CD4-positive, alpha-beta T cell treated with Interleukin-17A for 4 hours (primary cell): ENCODE measurements at places on chromosomes 5 and 9.

GRCh38 chr5:157913575-157913974 is 54.6 kb upstream of the CLINT1 start:
- DNase-seq: no peak

- DNase-seq: no peak
These were observed 128.2 kb upstream of the GAS1 start for GRCh38 chr9:87075537-87075936.

GRCh38 chr9:72948575-72949243 is 4.1 kb downstream of the ALDH1A1 start:
- no peak for DNase-seq

- peak; percentile 12 for DNase-seq
These were observed 4.3 kb upstream of the CLPTM1L start for GRCh38 chr5:1349246-1349645.

DNA sequence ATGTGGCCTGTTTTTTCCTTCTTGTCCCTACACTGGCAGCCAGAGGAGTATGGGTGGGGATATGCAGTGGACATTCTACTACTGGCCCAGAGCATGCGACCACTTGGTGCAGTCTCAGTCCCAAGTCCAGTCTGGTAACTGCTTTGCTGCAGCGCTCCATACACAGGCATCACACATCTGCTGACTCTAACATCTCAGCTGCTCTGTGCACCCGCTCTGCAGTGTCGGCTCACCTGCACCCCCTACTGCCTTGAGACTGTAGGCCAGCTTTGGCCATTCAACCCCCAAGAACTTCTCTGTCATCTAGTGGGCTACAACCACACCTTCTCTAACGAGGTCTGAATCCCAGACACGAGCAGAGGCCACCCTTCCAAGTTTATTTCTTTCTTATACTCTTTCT is 46.4 kb upstream of the SLCO6A1 start:
- no peak for DNase-seq

GRCh38 chr5:111337688-111338087 is 113.5 kb downstream of the CAMK4 start:
- DNase-seq: no peak

DNA sequence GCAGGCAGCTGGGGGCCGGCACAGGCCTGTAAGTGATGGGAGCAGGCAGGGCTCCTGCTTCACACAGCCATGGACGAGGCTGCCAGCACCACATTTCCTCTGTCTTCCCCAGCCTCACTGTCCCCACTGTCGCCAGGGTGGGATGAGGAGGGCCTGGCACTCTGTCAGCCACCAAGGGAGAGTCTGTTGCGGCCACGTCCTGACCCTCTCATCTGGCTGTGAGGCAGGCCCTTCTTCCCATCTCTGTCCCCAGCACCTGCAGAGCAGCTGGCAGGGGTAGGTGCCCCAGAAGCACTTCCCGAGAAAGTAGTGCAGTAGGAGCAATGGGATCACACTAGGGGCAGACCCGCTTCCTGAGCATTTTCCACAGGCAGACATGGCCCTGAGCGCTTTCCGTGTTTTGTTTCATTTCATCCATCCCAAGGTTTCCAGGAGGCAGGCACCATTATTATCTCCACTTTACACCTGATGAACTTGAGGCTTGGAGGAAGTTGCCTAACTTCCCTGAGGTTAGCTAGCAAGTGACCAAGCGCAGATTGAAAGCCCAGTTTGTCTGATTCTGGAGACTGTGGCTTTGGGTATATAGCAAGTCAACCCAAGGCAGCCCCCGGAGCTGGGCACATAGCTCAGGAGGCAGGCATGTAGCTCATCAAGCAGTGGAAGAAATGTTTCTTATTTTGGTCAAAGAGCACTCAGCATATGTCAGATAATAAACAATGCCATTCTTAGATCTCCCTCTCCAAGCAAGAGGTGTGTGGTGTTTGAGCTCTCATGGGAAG is 202.4 kb downstream of the DAB2IP start:
- no peak for DNase-seq

- no peak for DNase-seq
These were observed 75.0 kb upstream of the FRRS1L start for GRCh38 chr9:109242014-109242413.

DNA sequence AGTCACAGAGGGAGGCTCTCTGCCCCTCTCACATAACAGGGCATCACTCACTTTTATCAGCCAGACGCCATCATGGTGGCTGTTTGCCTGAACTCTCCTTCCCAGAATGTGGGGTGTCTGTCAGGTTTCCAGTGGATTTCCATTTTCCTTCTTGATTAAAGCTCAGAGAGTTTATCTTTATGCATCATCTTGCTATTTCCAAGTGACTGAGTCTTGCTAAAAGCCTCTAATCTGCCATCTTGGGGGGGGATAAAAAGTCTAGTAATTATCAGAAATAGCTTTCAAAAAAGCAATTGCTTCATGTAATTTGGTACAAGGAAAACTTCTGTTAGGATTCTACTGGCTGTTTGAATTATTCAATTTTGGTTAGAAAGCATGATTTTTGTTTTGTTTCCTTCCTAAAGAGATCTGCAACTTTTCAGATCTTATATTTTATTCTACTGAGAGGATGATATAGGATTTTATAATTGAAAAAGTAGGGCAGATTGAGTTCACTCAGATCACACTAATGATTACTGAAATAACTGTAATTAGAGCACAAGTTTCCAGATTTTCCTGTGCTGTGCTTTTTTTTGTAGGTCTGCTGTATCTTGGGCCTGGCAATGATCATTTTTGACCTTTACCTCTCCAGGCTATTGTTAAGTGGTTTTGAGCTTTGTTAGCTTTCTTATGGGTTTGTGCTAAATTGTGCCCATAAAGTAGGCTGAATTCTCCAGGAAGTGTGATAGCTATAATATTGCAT is 661.5 kb downstream of the TLE4 start:
- no peak for DNase-seq

GRCh38 chr5:24401773-24402172 is 243.0 kb downstream of the CDH10 start:
- no peak for DNase-seq

GRCh38 chr5:178192244-178192643 is 5.1 kb upstream of the GMCL2 start:
- no peak for DNase-seq

DNA sequence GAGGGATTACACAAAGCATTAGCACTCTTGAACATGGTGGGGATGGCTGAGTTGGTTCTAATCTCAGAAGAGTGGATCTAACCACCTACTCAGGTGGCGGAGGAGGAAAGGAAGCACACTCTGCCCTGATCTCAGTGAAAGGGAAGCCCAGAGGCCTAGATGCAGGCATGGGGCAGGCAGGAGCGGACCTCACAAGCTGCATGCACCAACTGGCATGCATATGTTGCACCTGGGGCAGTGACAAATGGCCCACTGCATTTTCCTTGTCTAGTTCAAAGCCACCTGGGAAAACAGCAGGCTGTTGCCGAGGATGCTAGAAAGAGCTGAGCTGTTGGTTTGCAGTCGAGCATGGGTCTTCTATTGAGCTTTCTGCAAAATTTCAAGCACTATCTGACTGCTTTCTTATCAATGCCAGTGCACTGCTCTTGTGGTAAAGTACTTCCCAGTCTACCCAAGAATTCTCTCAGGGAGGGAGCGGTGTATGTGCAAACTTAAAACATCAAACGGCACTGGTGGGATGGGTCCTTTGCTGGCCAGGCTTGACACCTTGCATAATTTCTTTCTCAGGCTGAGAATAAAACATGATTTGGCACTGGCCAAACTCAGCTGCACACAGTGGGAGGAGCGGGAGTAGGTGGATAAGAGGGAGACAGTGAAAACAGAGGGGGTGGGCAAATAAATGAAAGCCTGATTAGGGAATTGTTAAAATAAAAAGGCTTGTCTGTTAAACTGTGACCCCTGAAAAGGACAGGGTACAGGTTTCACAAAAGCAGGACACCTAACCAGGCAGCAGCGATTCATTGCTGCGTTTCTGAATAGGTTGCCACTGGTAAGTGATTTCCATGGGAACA is 108.9 kb downstream of the MARCHF3 start:
- no peak for DNase-seq

GRCh38 chr5:143448518-143448917 is 45.0 kb upstream of the NR3C1 start:
- peak; percentile 27 for DNase-seq

- no peak for DNase-seq
These were observed 7.4 kb upstream of the SNCAIP start for GRCh38 chr5:122304471-122305215.

- no peak for DNase-seq
These were observed 40.1 kb upstream of the CCNH start for GRCh38 chr5:87452837-87453236.

- DNase-seq: peak; percentile 66
These were observed 65.1 kb upstream of the IQGAP2 start for GRCh38 chr5:76337953-76338451.

DNA sequence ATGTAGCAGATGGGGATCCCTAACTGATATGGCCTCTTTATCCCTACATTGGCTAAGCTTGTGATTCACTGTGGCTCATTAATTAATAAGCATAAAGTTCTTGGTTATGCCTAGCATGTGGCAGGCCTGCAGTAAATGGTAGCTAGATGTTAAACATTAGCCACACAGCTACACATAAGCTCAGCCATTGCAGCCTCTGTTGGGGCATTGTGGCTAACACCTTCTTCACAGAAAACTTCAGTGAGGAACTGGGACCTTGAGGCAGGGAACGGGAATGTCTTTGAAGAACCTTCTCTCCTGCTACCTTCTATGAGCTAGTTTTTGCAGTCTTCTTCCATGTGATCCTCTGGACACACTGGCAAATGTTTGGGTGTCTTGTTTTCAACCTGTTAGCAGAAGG is 338.2 kb downstream of the NTRK2 start:
- no peak for DNase-seq

- DNase-seq: no peak
These were observed 32.3 kb downstream of the SERINC5 start for GRCh38 chr5:80223561-80223960.

DNA sequence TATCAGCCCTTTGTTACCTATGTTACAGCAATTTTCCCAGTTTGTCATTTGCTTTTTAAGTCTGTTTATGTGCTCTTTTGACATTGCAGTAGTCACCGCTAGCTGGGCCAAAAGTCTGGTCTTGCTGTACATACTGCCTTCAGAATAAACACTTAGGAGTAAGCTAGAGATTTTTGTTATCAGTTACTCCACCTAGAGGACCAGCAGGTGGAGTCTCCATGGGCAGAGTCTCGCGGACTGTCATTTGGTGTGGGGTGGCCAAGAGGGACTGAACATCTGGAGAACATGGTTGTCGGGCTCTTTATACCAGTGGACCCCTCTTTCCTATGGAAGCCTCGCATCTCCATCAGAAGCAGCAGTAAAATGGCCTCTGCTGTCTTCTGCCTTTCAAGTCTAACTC is 10.8 kb upstream of the MGAT1 start:
- DNase-seq: peak; percentile 31

GRCh38 chr5:75337366-75338021 is 474 bp downstream of the HMGCR start:
- DNase-seq: peak; percentile 37

GRCh38 chr5:3701694-3702093 is 106.1 kb downstream of the IRX1 start:
- DNase-seq: no peak

- DNase-seq: no peak
These were observed 2.6 kb downstream of the CCL19 start for GRCh38 chr9:34688329-34689115.

DNA sequence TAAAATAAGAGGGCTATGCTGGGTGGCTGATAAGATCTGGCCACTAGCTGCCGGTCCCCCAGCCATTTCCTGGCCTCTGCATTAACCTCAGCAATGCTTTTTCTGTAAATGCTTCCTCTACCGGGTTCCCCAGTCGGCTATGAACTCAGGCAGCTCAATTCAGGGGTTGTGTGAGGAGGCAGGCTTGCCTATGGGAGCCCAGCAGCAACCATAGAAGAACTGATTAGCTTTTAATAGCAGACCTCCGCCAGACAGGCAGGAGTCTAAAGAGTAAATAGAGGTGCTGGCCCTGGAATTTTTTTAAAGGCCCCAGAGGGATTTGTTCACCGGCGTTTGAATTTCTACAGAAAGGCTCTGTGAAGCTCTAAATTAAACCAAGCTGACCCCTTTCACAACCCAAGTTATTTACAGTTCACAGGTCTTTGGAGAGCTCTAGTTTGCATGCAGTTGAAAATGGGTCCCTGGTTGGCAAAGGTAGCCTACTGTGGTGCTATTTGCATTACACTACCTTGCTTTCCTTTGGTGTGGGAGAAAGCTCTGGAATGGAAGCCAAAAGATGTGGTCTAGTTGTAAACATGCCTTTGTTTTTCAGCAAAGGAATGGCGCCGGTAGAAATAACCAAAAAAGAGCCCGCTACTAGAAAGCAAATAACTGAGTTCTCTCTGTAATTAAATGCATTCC is 289.7 kb upstream of the SEMA6A start:
- DNase-seq: no peak

DNA sequence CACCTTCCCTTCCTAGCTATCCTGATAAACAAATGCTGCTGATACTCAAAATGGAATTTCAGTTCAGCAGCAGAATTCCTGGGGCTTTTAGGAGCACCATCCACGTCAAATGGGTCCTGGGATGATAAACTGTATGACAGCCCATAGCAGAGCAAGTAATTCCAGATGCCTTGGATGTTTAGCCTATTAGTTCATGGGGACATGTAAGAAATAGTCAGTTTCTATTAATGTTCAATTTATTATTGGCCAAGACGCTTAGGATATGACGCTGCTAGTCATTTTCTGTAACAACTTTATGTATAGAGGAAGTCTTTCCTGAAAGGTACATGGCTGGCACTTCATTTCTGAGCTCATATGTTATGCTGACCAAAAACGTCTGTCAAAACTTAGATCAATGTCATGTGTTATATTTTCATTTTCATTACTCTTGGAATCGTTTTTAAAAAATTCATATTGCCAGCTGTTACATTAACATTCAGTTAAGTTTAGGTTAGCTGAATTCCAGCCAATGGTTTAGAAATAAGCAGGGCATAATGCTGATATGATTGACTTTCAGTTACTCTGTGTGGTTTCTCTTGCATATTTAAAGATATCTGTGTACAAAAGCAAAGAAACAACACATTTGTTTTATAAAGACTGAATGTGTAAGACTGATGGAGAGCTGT is 243.8 kb downstream of the CSNK1G3 start:
- DNase-seq: no peak

DNA sequence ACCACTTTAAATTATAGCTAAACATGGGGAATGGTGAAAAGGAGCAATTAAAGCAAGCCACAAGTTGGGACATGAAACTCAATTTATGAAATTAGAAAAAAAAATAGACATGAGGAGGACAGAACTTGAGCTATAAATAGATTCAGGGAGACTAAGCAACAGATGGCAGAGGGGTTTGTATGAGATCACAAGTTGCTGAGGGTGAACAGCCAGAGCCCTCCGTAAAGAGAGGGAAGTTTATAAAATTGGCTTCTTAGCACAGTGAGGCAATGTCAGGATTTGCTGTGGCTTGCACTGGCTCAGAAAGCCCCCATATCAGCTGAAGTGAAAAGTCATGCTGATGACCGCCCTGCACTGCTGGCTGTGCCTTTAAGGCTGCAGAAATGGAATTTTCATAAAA is 443.4 kb upstream of the CD180 start:
- DNase-seq: no peak

GRCh38 chr9:23552876-23553601 is 273.0 kb downstream of the ELAVL2 start:
- DNase-seq: no peak

GRCh38 chr9:137317021-137317717 is 15.1 kb upstream of the NRARP start:
- DNase-seq: no peak
